Activated CD8-positive, alpha-beta T cell treated with anti-CD3 and anti-CD28 coated beads for 36 hours (primary cell): ENCODE measurements at places on chromosomes 4 and X.

- DNase-seq = no peak
Measured at GRCh38 chr4:124432500-124432899, 280.0 kb downstream of the ANKRD50 start.

DNA sequence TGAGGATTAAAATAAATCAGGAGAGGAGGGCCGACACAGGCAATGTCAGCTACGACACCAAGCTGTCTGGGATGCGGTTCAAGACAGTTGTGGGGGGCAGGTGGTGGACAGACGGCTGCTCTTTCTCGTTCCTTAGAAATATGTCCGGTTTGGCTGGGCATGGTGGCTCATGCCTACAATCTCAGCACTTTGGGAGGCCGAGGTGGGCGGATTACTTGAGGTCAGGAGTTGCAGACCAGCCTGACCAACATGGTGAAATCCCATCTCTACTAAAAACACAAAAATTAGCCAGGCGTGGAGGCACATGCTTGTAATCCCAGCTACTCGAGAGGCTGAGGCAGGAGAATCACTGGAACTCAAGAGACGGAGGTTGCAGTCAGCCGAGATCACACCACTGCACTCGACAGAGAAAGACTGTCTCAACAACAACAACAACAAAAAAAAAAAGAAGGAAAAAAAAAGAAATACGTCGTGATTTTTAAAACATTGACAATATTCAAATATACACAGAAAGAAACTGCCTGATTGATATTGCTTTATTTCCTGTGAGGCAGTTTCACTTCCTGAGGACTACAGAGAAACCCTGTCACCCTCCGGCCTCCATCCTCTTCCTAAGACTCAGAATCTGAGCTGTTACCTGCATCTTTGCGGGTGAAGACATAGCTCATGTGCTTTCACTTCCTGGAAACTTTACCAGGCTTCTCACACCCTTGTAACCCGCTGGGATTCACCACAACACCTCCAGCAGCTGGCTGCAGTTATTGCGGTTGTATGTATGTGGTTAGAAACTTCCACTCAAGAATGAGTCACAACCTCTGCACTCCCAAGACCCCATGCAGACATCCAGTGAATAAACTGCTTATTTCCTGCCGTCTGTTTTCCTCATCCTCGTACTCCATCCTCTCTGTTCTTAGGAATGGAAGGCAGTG, 63.8 kb upstream of the STS start:
- peak; percentile 66 for DNase-seq

DNA sequence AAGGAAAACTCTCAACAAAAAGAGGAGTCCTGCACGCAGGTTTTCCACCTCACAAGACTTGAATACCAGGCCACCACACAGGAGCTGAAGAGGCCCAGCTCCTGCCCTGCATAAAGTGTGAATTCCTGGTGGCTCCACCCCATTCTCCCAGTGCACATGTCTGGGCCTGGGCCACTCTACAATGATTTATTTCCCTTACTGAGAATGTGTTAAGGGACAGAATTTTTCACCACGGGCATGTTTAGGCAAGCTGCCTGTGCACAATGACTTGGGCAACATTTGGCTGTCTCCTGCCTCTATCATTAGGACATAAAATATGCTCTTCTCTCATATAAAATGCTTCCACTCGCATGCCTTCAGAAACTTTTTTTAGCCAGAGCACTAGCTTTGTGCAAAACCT, 197.1 kb downstream of the SLC7A11 start:
- no peak for DNase-seq

DNA sequence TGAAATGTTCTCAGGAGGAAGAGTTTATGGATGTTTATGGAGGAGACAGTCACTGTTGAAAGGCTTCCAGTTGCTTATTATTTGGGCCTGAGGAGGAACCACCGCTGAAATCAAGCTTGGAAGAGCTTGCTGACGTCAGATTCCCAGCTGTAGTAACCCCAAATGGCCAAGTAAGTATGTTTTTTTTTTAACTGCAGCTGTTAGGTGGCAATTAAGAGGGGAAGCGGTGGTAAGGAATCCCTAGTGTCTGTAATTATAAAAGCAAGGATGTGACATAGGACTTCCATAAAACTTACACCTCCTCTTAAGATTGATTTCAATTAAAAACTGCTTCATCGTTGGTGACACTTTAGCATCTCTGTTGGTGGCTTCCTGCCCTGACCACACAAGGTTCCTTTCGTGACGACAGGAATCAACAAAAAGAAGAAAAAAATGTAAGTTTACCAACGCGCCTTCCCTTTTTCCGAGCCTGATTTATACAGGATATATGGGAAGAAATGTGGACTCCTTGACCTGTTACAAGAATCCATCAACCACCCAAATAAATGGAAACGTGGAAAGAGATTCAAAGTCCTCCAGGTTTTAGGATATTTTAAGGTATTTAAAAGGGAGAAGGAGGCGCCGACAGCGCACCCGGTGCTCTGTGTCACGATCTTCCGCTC, 884 bp downstream of the RELL1 start:
- peak; percentile 72 for DNase-seq

GRCh38 chrX:23436875-23437274, 102.2 kb downstream of the PTCHD1 start:
- no peak for DNase-seq
